ENCODE measurements at places on chromosomes 1 and 21.
A peak's percentile ranks its signal among the peaks of the same experiment; 100 is the strongest.

- DNase-seq: no peak
Measured at GRCh38 chr1:111880881-111881837, 108.3 kb downstream of the KCND3 start.

GRCh38 chr1:87103074-87103473 lies 188.6 kb downstream of the HS2ST1 start:
- no peak for DNase-seq

DNA sequence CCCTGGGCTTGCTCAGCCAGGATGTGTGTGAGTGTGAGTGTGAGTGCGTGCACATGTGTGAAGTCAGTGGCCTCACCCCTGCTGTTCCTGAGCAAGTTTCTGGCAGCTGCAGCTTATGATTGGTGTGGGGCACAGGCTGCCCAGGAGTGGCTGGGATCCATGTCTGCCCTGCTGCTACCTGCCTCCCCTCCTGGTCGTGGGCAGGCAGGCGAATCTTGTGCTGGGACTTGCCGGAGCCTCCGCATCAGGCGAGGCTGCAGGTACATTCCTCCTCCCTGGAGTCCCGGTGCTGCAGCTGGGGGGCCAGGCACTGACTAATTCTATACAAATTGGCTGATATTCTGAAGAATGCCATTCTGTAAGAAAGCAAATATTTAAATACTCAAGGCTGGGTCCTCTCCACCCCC lies 85.6 kb upstream of the WNT4 start:
- no peak for DNase-seq

DNA sequence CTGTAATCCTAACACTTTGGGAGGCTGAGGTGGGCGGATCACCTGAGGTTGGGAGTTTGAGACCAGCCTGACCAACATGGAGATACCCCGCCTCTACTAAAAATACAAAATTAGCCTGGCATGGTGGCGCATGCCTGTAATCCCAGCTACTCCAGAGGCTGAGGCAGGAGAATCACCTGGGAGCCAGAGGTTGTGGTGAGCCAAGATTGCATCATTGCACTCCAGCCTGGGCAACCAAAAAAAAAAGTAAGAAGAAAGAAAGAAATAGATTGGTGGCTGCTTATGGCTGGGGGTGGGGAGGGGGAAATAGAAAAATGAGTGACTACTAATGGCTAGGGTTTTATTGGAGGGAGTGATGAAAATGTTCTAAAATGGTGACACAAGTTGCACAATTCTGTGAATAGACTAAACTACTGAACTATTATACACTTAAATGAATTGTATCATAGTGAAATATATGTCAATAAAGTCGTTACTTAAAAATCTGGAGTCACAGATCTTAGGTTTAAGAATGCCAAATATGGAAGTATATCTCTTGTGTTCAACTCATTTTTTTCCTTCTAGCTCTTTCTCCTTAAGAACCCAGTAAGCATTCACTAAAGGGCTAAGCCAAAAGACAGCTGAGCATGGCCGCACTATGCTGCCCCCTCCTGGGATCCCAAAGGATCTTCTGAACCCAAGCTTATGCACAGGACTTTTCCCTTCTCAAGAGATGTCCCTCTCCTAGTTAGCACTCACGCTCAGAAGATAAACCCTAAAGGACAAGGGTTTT lies 3.2 kb upstream of the NPL start:
- peak; percentile 53 for DNase-seq

- DNase-seq: no peak
Measured at GRCh38 chr1:94887106-94887505, 39.8 kb downstream of the CNN3 start.

DNA sequence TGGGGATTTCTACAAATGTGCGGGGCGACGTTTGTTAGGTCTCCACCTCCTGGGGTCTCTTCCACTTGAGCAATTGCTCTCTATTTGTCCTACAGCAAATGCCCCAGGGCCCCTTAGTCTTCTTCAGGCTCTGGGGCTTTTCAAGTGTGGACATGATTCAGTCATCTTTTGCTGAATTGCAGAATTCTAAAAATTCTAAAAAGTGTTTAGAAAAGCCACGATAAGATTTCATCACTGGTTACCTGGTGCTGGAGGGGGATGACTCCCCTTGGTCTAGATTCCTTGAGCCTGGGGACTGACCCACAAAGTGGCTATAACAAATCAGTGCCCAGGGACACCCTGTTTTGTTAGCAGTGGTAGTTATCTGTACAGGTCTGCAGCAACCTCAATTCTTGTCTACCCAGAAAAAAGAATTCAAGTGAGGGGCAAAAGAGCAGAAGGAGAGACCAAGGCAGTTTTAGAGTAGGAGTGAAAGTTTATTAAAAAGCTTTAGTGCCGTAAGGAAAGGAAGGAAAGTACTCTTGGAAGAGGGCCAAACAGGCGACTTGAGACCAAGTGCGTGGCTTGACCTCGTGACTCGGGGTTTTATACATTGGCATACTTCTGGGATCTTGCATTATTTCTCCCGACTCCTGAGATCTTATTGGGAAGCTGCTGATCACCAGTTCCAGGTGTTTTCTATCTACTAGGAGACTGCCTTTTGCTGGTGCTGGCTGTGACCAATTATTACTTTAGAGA lies 25.2 kb downstream of the PROK1 start:
- DNase-seq: no peak

- no peak for DNase-seq
Measured at GRCh38 chr1:150256554-150257341, 826 bp upstream of the CA14 start.

DNA sequence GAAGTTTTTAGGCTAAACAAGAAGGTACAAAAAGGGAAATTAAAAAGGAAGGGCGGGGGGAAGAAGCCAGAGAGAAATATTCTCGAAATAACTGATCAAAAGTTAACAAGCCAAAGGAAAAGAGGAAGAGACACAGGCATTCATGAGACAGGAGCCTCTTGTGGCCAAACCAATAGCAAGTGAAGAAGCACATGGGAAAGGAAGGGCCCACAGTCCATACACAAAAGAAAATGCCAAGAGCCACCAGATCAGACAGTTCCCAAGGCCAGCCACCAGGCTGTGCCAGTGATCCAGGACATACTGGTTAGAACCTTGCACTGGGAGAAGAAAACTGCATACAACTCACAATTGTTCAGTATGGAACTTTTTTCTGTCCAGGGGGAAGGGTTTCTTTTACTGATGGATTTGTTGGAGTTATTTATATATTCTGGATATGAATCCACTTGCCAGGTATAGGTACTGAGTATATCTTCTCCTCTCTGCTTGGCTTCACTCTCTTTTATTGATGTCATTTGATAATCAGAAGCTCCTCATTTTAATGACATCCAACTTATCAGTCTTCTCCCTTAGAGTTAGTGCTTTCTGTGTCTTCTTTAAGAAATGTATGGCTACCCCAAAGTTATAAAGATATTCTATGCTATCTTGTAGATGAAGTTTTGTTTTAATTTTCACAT lies 76.8 kb downstream of the CD46 start:
- DNase-seq: peak; percentile 96

GRCh38 chr1:204888294-204888693 lies 17.6 kb downstream of the NFASC start:
- no peak for DNase-seq

DNA sequence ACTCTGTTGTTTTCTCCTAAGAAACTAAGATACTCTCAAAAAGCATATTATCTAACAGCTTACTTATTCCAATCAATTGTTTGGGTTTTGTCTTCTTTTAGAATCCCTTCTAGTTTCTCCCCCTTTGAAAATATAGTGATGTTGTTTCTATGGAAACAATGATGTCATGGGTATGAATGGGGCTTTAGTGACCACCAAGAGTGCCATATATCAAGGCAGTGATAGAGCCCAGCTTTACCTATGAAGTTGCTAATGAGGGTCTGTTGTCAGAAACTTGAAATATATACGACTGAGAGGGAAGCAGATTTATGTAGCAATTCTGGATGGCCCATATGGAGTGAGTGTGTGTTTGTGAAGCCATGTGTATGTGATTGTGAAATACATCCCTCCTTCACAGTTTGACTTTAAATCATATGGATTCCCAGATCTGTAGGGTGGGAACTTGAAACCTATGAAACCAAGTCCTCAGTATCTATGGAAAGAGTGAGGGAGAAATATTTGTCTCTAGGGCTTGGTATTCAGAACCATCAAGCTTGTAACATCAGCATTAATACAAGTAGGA lies 116.7 kb downstream of the SPATA46 start:
- no peak for DNase-seq

DNA sequence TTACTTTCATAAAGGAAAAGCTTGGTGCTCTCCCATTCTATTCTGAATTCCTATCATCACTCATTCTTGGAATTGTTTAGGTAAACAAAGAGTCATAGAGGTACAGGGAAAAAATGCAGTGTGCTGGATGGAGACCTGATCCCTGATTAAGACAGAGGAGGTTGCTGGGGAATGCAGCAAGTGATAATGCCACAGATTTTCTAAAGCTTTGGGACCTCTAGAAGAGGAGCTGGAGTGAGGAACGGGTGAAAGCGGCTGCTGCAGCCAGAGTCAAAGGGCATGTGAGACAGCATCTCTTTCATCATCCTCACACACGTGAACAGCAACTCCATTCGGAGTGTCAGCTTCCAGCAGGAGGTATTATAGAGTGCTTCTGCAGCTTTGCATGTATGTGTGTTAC lies 54.9 kb upstream of the DIPK1A start:
- DNase-seq: no peak

DNA sequence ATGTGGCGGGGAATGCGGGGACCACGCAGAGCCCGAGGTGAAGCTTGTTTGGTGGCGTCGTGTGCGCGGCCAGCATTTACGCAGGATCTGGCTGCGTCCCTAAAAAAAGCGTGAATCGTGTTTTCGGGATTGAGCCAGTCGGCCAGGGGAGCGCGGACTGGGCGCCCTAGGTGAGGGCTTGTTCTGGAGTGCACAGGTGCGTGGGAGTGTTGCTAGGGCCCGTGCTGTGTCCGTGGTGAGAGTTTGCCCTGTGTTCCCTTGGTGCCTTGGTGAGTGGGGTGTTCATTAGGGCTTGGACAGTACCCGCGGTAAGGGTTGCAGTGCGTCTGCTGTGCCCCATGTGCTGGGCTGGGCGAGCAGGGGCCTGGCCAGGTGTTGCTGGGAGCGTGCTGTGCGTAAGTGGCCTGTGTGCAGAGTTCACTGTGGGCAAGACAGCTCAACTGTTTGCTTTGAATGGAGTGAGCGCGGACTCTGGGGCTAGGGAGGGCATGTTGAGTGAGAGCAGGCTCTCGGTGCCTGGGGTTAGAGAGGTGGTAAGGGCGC lies 673 bp downstream of the CD46 start:
- no peak for DNase-seq

- DNase-seq: no peak
Measured at GRCh38 chr1:53718443-53718842, 20.5 kb downstream of the GLIS1 start.

GRCh38 chr1:87953732-87954344 lies 625.2 kb downstream of the LMO4 start:
- DNase-seq: peak; percentile 78

DNA sequence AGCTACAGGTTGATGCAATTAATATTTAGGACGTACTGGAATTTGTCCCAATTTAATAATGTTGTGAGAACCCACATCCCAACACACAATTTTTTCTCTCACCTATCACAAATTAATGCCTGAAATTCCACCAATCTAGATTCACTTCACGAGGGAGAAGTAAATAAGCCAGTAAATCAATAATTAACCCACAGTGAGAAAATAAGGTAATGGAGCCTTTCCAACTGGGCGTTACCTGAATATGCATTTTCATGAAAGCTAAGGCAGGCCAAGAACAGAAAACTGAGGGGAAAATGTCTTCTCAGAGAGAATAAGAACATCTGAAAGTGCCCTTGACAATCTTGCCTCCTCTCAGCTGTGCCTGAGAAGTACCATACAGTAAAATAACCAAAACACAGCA lies 240.8 kb upstream of the NR5A2 start:
- DNase-seq: no peak

DNA sequence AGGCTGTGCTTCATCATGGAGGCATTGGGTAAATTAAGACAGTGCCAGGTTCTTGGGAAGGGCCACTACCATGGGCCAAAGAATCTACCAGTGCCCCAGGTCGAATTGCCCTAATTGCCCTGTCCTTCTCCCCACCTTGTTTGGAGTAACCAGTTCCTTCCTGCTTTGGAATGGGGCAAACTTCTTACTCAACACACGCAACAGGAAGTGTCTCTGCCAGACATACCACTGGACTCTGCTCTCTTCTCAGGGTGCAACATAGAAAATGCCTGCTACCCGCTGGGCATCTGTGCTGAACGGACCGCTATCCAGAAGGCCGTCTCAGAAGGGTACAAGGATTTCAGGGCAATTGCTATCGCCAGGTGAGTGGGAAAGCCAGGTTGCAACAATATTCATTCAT lies 15.8 kb downstream of the CDA start:
- no peak for DNase-seq

GRCh38 chr1:29504196-29504595 lies 267.9 kb downstream of the PTPRU start:
- no peak for DNase-seq

DNA sequence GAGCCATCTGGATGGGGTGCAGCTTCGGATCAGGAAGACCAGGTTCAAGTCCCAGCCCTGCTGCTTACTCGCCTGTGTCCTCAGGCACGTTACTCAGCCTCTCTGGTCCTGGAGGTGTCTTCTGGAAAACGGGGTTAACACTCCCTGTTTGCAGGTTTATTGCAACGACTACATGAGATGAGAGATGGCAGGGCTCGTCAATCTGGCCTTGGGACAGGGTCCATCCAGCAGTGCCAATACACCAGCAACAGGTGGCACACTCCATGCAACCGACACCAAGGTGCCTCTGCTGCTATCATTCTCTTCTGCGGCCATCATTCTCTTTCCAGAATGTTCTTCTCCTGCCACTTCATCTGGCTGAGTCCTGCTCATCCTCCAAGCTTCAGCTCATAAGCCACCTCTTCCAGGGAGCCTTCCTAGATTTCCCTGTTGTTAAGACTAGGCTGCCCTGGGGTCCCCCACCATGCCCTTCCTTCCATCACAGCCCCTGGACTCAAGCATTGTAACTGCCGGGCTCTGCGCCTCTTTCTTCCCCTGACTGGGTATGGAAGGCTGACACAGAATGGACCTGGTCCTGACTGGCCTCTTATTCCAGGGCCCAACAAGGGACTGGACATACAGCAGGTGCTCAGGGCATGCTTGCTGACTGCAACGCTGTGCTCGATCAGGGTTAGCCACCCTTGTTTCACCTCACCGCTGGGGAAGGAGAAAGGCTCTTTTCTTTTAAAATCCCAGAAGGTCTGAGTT lies 87.4 kb downstream of the DMRTB1 start:
- DNase-seq: no peak

GRCh38 chr1:160862203-160863060 lies at the start of gene CD244:
Gene CD244 (minus strand): TSS chr1:160862887. CDS start chr1:160862677, 210 bp downstream.
- peak; percentile 99 for DNase-seq

- DNase-seq: peak; percentile 54
Measured at GRCh38 chr1:209823143-209824041, 4.4 kb upstream of the UTP25 start.
